ENCODE measurements at places on chromosomes 7 and 10. TPM values are rescaled to one million over a fixed set of nuclear protein-coding genes. Genes with fewer than 3 reads are reported as not detected.

GRCh38 chr7:126778101-126778500, 474.6 kb downstream of the GRM8 start:
- no peak overlapping the region for H3K27ac ChIP-seq
- no peaks in the 10 kb centered on the region for H3K4me1 ChIP-seq
- H3K36me3 ChIP-seq = no peaks in the 10 kb centered on the region
- DNase-seq = no peak
- H3K27me3 ChIP-seq = no peaks in the 10 kb centered on the region

DNA sequence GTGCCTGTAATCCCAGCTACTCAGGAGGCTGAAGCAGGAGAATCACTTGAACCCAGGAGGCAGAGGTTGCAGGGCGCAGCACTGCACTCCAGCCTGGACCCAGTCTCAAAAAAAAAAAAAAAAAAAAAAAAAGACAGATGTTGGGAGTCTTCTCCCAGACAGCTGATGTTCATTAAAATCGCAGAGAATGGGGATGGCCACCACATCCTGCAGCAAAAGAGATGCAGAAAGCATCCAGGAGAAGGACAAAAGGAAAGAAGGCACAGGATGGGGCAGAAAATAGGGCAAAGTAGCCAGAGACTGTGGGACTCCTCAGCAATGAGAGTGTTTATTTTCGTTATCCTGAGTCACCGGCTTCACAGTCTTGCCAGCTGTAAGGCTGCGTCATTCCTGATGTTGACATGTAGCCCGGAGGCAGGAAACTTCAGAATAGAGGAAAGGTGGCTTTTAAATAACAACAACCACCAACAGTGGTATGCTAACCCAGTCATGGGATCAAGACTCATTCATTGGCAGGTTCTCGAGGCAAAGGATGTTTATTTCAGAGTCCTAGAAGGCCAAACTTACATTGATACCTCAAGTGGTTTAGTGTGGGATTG, 149.5 kb upstream of the SVIL start:
- H3K36me3 ChIP-seq = no peaks in the 10 kb centered on the region
- DNase-seq = no peak
- H3K27ac ChIP-seq = no peak overlapping the region

- no peak for DNase-seq
- H3K4me1 ChIP-seq = peaks cover 10% of the 10 kb centered on the region
- no peak overlapping the region for H3K4me3 ChIP-seq
- H3K27ac ChIP-seq = no peak overlapping the region
- no peaks in the 10 kb centered on the region for H3K27me3 ChIP-seq
Observed at GRCh38 chr7:36408589-36408988, 18.9 kb downstream of the ANLN start.

GRCh38 chr7:139341776-139342226, 664 bp downstream of the FMC1 start:
- DNase-seq = no peak
- peak overlapping the region; percentile 100 for H3K27ac ChIP-seq
- peaks cover 27% of the 10 kb centered on the region for H3K36me3 ChIP-seq
- peak overlapping the region; percentile 97 for H3K4me3 ChIP-seq
- peaks cover 22% of the 10 kb centered on the region for H3K27me3 ChIP-seq
- H3K4me1 ChIP-seq = peaks cover 36% of the 10 kb centered on the region

DNA sequence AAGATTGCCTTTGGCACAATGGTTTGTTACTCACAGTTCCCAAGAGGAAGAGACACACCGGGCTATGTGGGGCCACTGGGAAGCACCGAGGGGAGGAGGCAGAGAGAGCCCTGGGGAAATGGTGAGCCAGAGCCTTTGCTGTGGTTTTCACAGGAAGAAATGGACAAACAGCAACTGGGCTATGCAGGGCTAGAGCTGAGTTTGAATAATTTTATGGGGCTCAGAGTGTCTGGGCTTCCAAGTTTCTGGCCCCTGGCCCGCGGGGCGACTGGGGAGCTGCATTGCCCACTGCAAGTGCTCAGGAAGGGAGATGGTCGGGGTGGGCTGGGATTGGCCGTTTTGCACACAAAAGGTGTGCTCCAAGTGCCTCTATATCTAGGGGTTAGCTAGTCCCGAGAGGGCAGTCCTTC, 92.6 kb downstream of the CHST15 start:
- no peak overlapping the region for H3K4me3 ChIP-seq
- no peak overlapping the region for H3K27ac ChIP-seq
- peaks cover 27% of the 10 kb centered on the region for H3K27me3 ChIP-seq
- DNase-seq = no peak
- no peaks in the 10 kb centered on the region for H3K36me3 ChIP-seq

- peaks cover 15% of the 10 kb centered on the region for H3K4me1 ChIP-seq
- H3K36me3 ChIP-seq = peaks cover 27% of the 10 kb centered on the region
- H3K4me3 ChIP-seq = peak overlapping the region; percentile 22
- no peaks in the 10 kb centered on the region for H3K27me3 ChIP-seq
- H3K27ac ChIP-seq = peak overlapping the region; percentile 48
- DNase-seq = no peak
Observed at GRCh38 chr7:148809856-148810255, 74.2 kb downstream of the EZH2 start.

- peaks cover 14% of the 10 kb centered on the region for H3K36me3 ChIP-seq
- DNase-seq = no peak
- H3K27me3 ChIP-seq = no peaks in the 10 kb centered on the region
- no peak overlapping the region for H3K4me3 ChIP-seq
- no peak overlapping the region for H3K27ac ChIP-seq
- H3K4me1 ChIP-seq = no peaks in the 10 kb centered on the region
Observed at GRCh38 chr10:35577926-35578617, 27.1 kb upstream of the GJD4 start.

GRCh38 chr7:7705318-7705717, 13.1 kb downstream of the RPA3 start:
- no peak overlapping the region for H3K4me3 ChIP-seq
- H3K27ac ChIP-seq = no peak overlapping the region
- H3K4me1 ChIP-seq = peaks cover 24% of the 10 kb centered on the region
- no peaks in the 10 kb centered on the region for H3K27me3 ChIP-seq

DNA sequence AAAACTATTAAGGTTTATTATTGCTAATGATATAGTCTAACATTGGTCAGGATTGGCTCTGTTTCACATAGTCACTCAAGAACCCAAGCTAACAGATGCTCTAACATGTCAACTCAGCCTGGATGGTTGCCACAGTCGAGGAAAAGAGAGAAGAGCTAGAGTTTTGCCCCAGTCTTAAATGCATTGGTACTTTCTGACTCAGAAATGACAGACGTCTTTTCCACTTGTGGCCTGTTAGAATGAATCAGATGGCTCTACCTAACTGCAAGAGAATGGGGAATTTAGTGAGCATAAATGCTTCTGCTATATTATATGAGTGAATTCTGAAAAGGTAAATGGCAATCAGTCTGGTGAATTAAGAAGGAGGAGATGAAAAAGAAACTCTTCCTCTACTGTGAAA, 13.9 kb downstream of the HECTD2 start:
- H3K36me3 ChIP-seq = peaks cover 4% of the 10 kb centered on the region
- no peaks in the 10 kb centered on the region for H3K27me3 ChIP-seq
- no peak overlapping the region for H3K4me3 ChIP-seq
- no peak overlapping the region for H3K27ac ChIP-seq
- DNase-seq = no peak
- H3K4me1 ChIP-seq = peaks cover 5% of the 10 kb centered on the region

DNA sequence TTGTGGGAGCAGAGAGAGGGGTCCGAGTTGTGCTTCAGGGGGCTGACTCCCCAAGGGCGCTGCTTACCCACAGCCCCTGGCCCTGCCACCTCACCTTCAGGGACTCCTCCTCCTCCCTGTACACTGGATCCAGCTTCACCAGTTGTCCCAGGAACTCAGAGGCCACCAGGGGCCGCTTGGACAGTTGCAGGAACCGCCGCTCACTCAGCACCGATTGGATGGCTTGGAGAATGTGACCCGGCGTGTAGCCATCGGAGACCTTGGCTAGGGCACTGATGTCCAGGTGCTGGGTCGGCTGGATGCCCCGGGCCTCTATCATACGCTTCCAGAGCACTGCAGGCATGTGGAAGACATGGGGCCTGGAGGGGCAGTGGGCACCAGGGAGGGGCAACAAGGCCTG, 4.5 kb upstream of the ASB10 start:
- no peak overlapping the region for H3K27ac ChIP-seq
- no peak overlapping the region for H3K4me3 ChIP-seq
- H3K4me1 ChIP-seq = peaks cover 3% of the 10 kb centered on the region
- H3K36me3 ChIP-seq = no peaks in the 10 kb centered on the region
- peaks cover 33% of the 10 kb centered on the region for H3K27me3 ChIP-seq

GRCh38 chr7:140512317-140513000, 33.2 kb upstream of the MKRN1 start:
- no peaks in the 10 kb centered on the region for H3K36me3 ChIP-seq
- no peaks in the 10 kb centered on the region for H3K27me3 ChIP-seq
- no peak for DNase-seq
- H3K27ac ChIP-seq = no peak overlapping the region
- peaks cover under 1% of the 10 kb centered on the region for H3K4me1 ChIP-seq
- H3K4me3 ChIP-seq = no peak overlapping the region

DNA sequence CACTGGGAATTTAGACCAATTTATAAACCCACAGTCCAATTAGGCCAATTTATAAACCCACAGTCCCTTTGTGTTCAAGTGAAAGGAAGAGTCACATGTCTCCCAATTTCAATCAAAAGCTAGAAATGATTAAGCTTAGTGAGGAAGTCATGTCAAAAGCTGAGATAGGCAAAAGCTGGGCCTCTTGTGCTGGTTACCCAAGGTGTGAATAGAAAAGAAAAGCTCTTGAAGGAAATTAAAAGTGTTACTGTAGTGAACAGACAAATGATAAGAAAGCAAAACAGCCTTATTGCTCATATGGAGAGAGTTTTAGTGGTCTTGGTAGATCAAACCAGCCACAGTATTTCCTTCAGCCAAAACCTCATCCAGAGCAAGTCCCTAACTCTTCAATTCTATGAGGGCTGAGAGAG, 245.0 kb downstream of the HDAC9 start:
- DNase-seq = no peak
- no peaks in the 10 kb centered on the region for H3K27me3 ChIP-seq
- peaks cover 17% of the 10 kb centered on the region for H3K36me3 ChIP-seq
- H3K27ac ChIP-seq = peak overlapping the region; percentile 27

GRCh38 chr7:135905355-135905754, 71.8 kb downstream of the MTPN start:
- no peaks in the 10 kb centered on the region for H3K4me1 ChIP-seq
- H3K4me3 ChIP-seq = no peak overlapping the region
- no peaks in the 10 kb centered on the region for H3K36me3 ChIP-seq

DNA sequence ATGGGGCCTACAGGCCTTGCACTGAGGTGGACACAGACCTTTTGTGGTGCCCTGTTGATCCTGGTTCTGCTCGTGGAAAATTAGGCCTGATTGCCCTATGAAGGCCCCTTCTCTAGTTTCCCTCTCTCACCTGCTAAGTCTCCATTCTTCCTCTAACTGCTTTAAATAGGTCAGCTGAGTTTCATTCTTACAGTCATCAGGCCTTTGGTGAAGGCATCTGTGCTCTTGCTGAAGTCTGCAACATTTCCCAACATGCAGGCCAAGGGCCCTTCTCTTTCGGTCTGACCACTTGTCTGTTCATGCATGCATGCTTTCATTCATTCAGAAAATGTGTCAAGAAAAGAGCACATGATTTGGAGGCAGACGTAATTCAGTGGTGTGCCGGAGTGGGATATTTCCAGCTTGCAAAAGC, 244.0 kb downstream of the BUB3 start:
- H3K4me1 ChIP-seq = peaks cover 4% of the 10 kb centered on the region
- DNase-seq = no peak
- no peak overlapping the region for H3K4me3 ChIP-seq
- H3K27ac ChIP-seq = no peak overlapping the region

- H3K4me3 ChIP-seq = no peak overlapping the region
- H3K27ac ChIP-seq = no peak overlapping the region
- no peaks in the 10 kb centered on the region for H3K4me1 ChIP-seq
Observed at GRCh38 chr7:112280267-112280666, 73.8 kb downstream of the ZNF277 start.

GRCh38 chr10:34292194-34292565, 522.9 kb downstream of the PARD3 start:
- DNase-seq = no peak
- peaks cover 25% of the 10 kb centered on the region for H3K4me1 ChIP-seq
- no peak overlapping the region for H3K27ac ChIP-seq
- peaks cover 3% of the 10 kb centered on the region for H3K36me3 ChIP-seq
- no peaks in the 10 kb centered on the region for H3K27me3 ChIP-seq

DNA sequence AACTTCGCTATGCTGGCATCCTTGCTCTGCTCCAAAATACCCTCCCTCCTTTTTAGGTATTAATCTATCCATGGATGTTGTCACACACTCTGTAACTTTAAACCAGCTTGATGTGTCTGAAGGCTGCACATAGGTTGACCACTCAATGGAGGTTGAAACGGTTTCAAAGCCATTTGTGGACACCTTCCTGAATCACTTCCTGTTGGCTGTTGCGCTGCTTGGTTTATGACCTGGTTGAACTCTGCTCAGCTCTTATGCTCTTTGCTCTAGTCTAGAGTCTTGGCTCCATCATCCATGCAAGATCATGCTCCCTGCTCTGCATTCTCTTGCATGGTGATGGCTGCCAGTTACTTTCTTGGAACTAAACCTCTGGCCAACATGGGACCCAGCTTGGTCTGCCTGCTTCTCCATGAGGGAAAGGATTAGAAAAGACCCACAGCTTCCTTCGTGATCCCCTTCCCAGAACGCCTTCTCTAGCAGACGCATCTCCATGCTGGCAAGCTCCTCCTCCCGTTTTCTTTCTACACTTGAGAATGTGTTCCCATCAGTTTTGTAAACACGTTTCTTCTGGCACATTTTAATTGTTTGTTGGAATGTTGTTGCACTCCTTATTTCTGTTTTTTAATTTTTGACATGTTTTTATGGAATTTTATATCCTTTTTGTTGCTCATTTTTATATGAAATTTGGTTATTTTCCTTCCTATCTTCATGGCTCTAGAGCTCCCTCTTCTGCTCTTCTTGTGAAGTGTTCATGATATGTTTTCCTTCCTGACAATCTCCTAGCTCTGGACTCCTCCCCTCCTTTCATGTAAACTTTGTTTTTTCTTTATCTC, 149.8 kb downstream of the XPNPEP1 start:
- no peaks in the 10 kb centered on the region for H3K4me1 ChIP-seq
- H3K4me3 ChIP-seq = no peak overlapping the region
- no peaks in the 10 kb centered on the region for H3K27me3 ChIP-seq
- H3K36me3 ChIP-seq = no peaks in the 10 kb centered on the region

DNA sequence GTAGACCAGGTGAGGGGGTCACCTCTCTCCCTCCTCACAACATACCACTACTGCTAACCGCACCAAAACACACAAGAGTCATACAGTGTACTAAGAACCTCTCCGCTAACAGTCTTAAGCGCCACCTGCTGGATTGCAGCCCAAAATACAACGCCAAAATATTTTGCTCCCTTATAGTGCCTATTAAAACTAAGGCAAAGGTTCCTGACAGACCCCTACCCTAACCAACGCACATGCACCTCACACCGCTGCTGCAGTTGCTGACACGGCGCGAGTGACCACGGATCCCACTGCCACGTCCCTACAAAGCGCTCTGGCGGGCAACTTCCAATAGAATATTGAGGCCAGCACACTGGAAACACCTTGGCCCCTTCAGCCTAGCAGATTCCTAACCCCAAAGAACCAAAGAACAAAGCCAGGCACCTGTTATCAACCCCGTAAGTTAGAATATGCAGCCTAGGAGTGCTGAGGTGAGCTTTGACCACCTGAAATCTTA, 563.6 kb upstream of the SEMA3D start:
- peaks cover 17% of the 10 kb centered on the region for H3K36me3 ChIP-seq
- H3K4me1 ChIP-seq = peaks cover 5% of the 10 kb centered on the region
- DNase-seq = peak; percentile 50
- no peak overlapping the region for H3K4me3 ChIP-seq
- no peak overlapping the region for H3K27ac ChIP-seq

SLC26A5 gene
- total RNA-seq = not detected

GPRIN2 gene
- total RNA-seq = 1.4 TPM
